ENCODE measurements at places on chromosomes 7 and 10. TPM values are rescaled to one million over a fixed set of nuclear protein-coding genes. Genes with fewer than 3 reads are reported as not detected.

- DNase-seq = no peak
Observed at GRCh38 chr7:11332865-11333228, 359.2 kb downstream of the PHF14 start.

DNA sequence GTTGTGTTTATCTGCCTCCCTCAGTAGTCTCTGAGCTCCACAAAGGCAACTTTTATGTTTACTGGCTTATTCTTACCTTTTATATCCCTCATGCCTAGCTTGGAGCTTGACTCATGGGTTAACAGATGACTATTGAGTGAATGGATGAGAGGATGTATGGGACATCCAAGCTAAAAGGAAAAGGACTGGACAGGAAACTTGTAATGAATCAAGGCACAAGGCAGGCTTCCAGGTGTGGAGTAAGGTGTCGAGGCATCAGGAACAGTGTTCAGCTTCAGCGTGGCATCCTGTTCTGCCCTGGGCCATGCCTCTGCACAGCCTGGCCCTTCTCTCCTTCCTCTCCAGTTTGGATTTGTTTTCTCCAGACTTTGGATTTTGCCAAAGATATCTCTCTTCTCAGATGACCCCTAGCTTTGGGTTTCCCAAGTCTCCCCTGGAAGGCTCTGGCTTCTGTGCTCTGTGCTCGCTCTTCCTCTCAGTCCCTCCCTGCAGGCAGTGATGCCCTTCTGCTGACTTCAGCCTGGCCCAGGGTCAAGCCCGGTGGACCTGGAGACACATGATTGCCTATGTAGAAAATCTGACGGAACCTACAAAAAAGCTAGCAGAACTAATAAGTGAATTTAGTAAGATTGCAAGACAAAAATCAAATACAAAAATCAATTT is 367.3 kb downstream of the CXCL12 start:
- DNase-seq = no peak

- DNase-seq = no peak
Observed at GRCh38 chr7:112571852-112572607, 91.2 kb downstream of the LSMEM1 start.

DNA sequence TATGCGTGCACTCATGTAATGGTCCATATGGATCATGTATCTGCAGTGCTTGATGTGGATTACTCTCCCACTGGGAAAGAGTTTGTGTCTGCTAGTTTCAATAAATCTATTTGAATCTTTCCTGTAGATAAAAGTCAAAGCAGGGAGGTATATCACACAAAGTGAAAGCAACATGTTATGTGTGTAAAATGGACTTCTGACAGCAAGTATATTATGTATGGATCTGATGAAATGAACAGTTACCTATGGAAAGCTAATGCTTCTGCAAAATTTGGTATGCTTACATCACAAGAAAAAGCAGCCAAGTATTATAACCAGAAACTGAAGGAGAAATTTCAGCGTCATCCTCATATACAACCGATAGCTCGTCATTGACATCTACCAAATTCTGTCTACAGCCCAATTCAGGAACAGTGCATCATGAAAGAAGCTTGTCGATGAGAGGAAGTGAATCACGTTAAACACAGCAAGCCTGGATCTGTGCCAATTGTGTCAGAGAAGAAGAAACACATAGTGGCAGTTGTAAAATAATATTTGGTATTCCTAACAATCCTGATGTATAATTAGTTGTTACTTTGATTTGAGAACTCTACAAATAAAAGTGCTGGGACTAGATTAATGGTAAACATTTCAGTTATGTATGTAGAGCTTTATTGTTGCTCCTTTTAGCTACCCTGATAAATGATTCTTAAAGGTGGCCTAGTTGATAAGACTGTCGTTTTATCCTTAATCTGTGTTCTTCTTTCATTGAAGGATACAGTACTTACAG is 14.2 kb upstream of the SYPL1 start:
- DNase-seq = peak; percentile 61

GRCh38 chr10:21260506-21261149 is 264.9 kb downstream of the SKIDA1 start:
- no peak for DNase-seq

ZDHHC4 gene
- total RNA-seq = 67.9 TPM

Data from adrenal gland (tissue), 19 donors.